Nasal cavity respiratory epithelium epithelial cell of viscerocranial mucosa (primary cell): ENCODE measurements at places on chromosomes 13 and 19. TPM values are rescaled to one million over a fixed set of nuclear protein-coding genes. Genes with fewer than 3 reads are reported as not detected.

Gene FOSB
- 4.4 and 15.4 TPM in 2 replicates for total RNA-seq

Gene TMPRSS9
- not detected in 2 replicates for total RNA-seq

Gene TNFRSF19
- 0.50 and 3.1 TPM in 2 replicates for total RNA-seq

Gene SHD
- not detected in 2 replicates for total RNA-seq

Gene TSKS
- total RNA-seq = 0.34 TPM in 1 of 2 replicates, not detected in the other

Gene ZNF492
- under 0.01 and 0.14 TPM in 2 replicates for total RNA-seq
